Putamen (tissue), 1 donor: ENCODE measurements at places on chromosomes 5 and 9.

GRCh38 chr5:64318175-64318574 lies 152.5 kb downstream of the RNF180 start:
- DNase-seq = no peak

DNA sequence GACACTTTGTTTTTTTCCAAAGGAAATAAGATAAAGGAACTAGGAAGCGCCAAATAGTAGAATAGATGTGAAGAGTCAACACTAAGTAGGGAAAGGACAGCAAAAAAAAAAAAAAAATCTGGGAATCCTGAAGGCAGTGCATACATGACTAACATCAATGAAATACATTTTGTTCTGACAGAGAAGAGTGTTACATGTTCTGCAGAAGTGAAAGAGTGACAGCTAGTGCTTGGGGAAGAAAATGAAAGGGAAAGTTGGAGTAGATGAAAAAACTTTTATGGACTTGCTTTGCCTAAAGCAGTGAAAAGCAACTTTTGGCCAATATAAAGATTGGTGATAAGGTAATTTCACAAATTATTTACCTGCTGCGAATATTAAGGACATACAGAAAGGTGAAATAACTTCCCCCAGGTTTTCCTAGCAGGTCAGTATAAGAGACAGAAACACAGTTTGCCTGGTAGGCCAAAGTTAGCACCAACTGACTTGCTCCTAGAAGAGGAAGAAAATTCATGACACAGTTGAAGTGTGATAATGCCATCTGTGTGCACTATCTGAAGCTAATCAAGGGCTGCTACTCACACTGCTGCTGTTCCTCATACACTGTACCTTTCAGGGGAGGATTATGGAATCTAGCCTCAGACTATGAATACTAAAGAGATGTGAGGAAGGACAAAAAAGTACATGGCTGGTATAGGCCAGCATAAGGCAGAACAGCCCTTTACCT lies 38.6 kb downstream of the RANBP6 start:
- no peak for DNase-seq

DNA sequence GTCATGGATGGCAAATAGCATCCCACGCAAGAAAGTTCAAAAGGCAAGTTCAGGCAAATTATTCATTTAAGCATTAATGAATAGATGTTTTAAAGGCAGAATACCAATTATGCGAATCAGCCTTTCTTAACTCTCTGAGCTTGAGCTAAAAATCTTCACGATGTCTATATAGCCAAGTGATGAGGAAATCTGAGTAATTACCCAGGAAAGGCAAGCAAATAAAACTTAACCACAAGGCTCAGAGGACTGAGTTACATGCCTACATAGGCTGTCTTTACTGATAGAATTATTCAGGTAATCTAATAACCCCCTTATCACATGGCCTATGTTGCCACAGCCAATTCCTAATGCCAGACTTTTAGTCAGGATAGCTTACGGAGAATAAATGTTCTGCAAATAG lies 120.8 kb upstream of the MTAP start:
- DNase-seq = no peak

DNA sequence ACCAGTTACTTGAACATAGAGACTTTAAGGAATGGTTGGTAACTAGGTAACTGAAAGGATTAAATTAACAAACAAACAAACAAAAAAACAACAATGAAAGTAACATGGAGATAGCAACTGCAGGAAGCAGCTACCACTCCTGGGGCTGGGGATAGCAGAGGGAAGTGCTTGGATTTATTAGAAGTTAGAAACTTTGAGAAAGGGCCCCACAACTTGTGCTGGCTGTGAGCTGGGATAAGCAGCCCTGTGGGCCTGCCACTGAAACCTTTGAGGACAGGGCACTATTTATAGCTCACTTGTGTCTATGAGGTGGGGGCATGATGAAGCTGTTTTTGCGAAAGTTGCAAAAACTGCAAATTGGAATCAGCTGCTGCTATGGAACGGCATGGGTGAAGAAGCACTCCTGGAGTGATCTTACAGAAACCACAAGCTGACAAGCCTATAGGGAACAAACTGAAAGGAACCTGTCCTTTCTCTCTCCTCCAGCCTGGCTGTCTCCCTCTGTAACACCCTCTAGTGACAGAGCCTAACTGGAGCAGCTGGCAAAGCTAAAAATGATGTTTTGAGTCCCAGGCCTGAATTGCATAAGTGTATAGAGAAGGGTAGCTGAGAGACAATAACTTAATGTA lies 91.4 kb upstream of the RANBP6 start:
- peak; percentile 33 for DNase-seq

- no peak for DNase-seq
Measured at GRCh38 chr5:167905919-167906853, 385.3 kb upstream of the WWC1 start.

- DNase-seq = no peak
Measured at GRCh38 chr9:127841087-127841835, 13.2 kb downstream of the ENG start.

- DNase-seq = no peak
Measured at GRCh38 chr5:112257976-112258375, 161.1 kb downstream of the EPB41L4A start.

- no peak for DNase-seq
Measured at GRCh38 chr9:77085416-77085815, 66.0 kb downstream of the FOXB2 start.

DNA sequence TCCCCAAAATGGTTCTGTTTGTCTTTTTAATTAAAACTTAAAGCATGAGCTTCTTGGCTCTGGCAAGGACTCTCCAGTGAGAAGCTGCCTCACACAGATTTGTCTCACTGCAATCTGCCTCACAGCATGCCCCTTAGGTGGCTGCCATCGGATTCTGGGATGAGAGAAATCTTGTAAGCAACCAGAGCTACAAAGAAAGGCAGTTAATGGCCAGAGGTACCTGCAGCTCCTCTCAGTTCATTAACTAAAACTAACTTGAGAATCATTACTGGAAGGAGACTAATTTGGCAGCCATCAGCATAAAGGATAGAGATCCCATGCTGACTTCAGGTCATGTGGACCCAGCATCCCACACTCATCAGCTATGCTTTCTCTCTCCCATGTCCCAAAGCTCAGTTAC lies 220.6 kb upstream of the DMAC1 start:
- no peak for DNase-seq
